Thyroid gland (tissue), 4 donors: ENCODE measurements at places on chromosomes 7 and 10.
A peak's percentile ranks its signal among the peaks of the same experiment; 100 is the strongest.

DNA sequence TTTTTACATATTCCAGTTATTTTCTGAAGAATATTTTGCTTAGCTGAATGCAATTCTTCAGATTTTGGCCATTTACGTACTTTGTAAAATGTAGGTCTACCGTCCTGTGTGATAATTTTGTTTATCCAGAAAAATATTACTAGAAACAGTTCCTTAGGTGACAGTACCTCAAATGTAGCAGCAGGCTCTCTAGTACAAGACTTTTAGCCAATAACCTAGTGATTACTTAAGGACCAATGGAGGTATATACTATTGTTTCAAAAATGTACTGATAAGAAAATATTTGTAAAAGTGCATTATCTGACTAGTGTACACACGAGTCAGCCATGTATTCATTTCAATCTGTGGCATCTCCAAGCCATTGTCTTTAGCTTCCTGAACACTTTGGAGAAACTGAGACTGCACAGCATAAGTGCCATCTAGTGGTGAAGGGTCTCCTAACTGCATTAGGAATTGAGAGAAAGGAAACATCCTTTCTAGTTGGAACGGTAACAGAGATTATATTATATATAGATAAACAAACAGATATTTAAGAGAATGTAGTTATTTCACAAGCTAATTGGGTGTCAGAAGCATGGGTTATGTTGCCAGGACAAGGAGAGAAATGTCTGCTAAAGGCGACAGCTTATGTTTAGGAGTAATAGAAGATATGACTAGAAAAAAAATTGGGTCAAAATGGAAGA, 23.7 kb downstream of the RTKN2 start:
- DNase-seq: peak; percentile 7

GRCh38 chr7:111274857-111275256, 183.9 kb downstream of the LRRN3 start:
- DNase-seq: no peak

- no peak for DNase-seq
These were observed 1138.5 kb upstream of the PHF14 start for GRCh38 chr7:9835199-9835598.

GRCh38 chr10:7042000-7042399, 368.8 kb downstream of the SFMBT2 start:
- DNase-seq: no peak

DNA sequence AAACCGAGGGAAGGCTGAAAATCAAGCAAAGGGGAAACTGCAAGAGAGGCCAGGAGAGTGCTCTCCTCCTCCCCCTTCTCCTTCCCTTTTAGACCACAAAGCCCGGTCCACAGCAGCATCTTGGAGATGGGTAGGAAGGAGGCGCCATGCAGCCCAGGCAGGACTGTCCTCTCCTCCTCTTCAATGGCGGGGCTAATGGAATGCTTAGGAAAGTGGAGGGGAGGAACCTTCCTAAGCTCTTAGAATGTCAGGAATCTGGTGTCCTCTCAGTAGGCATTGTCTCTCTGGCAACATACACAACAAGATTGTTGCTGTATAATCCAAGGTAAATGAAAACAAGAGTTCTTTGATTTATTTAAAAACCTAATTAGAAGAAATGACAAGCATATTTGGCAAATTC, 185.1 kb downstream of the DGKI start:
- no peak for DNase-seq

GRCh38 chr7:93728292-93728691, 153.8 kb upstream of the CALCR start:
- DNase-seq: no peak

- no peak for DNase-seq
These were observed 19.7 kb upstream of the NKX2-3 start for GRCh38 chr10:99513061-99513460.

- DNase-seq: no peak
These were observed 319.2 kb upstream of the COBL start for GRCh38 chr7:51635775-51636174.

GRCh38 chr7:78412216-78412858, 613.8 kb downstream of the PHTF2 start:
- no peak for DNase-seq

DNA sequence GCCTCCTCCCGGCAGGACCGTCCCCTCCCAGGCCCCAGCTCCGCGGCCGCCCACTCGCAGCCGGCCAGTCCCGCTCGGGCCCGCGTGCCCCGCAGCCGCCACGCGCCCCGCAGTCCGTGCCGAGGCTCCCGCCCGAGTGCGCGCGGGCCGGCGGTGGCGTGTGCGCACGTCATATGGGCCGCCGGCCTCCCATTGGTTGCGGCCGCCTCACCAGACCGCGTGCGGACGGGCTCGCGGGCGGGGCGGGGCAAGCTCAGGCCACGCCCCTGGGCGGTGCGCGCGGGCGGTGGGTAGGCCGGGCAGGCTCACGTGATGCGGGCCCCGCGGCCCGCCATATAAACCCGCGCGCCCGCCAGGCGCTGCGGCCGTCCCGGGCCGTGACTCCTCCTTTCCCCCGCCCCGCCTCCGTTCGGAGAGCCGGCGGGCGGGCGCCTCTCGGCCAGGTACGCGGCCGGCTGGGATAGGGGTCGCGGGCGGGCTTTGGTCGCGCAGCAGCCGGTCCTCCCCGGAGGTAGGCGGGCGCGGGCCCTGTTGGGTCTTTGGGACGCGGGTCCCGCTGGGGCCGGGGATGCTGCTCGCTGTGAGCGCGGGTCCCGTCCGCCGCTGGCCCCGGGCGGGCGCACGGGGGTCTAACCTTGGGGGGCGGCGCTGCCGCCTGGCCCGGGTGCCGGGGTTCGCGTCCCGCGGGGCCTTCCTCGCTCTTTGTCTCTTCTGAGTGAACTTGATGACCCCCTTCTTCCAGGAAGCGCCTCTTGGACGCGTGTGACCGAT, at the start of gene INSIG1:
Gene INSIG1, plus strand, starts transcription at position 362 of the 771 bp plus-strand sequence. Its CDS starts 408 bp downstream, at position 770.
- peak; percentile 90 for DNase-seq

DNA sequence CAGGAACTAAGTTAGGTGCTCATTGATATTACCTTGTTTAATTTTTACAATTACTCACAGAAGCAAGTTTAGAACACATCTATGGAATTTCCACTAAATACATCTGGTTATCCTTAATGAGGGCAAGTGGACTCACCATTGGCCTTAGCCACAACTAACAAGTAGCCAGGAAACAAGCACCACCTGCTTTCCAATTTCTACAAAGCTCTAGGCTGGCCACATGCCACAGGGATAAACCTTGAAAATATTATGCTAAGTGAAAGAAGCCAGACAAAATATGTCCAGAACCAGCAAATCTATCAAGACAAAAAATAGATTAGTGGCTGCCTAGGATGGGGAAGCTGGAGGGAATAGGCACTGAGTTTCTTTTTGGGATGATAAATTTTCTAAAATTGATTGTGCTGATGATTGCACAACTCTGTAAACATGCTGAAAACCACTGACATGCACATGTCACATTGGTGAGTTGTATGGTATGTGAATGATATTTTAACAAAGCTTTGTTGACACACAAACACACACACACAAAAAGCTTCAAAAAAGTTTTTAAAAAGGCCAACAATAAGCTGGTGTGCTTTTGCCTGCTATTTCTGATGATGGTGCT, 179.4 kb downstream of the CPEB3 start:
- DNase-seq: no peak

DNA sequence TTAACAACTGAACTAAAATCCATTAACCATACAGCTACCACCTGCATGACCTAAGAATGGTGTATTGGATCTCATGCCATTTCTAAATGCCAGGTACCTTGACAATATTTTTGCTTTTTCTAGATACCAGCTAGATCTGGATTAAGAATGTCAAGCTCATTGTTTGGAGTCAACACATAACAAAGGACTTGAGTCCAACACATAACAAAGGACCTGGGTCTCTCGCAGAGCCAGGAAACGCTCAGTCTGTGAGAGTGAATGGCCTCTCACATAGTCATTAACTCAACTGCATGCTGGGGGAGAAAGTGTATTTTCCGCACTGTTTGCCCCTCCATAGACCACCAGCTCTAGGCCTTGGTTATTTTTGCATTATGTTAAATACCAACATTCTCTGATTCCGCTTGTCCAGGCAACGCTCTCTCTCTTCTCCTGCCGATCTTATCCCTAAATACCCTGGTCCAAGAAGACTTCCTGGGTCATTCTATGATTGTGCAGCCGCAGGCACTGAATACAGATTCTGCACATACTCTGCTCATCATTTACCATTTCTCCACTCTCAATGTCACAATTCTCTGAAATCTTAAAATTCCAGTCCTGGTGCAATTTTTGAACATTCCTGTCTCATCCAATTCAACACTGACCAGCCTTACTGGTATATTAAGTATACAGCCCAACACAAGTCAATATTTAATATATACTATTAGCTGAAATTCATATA, 31.2 kb downstream of the ITIH5 start:
- no peak for DNase-seq

DNA sequence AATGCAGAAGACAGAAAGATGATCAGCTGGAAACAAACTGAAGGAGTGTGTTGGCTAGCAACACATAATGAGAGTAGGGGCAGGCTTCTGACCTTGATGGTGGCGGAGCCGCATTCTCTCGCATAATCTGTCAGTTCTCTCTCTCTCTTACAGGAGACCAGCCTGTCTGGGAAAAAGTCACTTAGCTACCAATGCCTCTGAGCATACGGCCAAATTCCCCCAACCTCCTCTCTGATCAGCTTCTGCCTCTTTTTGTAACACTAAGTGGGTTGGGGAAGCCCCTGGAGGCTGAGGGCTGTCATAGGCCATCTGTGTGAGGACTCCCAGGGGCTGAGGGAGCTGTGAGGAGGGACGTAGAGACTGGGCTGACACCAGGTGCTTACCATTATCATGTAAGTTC, 104.6 kb downstream of the HIPK2 start:
- no peak for DNase-seq

GRCh38 chr10:124127965-124128810, 34.8 kb upstream of the CHST15 start:
- no peak for DNase-seq

- no peak for DNase-seq
These were observed 37.8 kb downstream of the STEAP4 start for GRCh38 chr7:88268858-88269257.

DNA sequence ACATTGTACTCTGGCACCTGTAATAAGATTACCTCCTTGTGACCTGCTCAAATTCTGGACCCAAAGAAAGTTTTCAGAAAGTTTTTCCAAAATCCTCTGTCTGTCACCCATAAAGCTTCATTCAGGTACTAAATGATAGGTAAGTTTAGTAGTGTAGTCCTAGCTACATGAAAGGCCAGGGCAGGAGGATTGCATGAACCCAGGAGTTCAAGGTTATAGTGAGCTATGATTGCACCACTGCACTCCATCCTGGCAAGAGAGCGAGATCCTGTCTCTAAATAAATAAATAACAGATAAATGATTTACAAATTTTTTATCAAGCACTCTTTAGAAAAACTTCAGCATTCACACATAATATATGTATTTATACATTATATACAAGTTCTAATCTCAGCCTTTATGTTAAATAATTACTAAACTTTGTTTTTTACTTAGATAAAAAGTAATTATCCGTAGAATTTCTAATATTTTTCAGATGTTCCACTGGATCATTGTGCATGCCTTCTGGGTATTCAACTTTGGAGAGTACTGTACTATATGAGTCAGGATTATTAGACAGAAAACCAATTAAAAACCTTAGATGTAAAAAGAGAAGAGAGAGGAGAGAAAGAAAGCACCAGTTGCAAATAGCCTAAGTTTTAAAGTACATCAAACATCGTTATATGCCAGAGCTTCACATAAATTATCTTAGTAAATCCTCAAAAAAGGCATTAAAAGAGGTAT, 363.0 kb downstream of the LRRTM3 start:
- DNase-seq: no peak

GRCh38 chr10:59362959-59363381, 621 bp upstream of the FAM13C start:
- peak; percentile 75 for DNase-seq

DNA sequence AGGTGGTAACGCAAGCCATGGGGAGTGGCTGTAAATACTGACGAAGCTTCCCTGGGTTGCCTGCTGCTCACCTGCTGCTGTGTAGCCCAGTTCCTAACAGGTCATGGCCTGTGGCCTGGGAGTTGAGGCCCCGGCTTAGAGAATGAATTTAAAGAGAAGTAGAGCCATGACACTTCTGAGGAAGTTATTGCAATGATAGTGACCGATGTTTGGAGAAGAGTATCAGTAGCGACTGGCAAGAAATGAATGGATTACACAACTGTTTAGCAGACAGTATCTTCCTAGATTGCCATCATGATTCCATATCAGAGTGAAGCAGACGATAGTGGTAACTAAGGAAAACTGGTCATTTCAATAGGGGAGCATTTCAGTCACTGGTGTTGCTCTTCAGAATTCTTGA, 249.6 kb downstream of the PLXDC2 start:
- DNase-seq: no peak

- DNase-seq: no peak
These were observed 18.9 kb upstream of the SEPTIN7 start for GRCh38 chr7:35781767-35782515.

DNA sequence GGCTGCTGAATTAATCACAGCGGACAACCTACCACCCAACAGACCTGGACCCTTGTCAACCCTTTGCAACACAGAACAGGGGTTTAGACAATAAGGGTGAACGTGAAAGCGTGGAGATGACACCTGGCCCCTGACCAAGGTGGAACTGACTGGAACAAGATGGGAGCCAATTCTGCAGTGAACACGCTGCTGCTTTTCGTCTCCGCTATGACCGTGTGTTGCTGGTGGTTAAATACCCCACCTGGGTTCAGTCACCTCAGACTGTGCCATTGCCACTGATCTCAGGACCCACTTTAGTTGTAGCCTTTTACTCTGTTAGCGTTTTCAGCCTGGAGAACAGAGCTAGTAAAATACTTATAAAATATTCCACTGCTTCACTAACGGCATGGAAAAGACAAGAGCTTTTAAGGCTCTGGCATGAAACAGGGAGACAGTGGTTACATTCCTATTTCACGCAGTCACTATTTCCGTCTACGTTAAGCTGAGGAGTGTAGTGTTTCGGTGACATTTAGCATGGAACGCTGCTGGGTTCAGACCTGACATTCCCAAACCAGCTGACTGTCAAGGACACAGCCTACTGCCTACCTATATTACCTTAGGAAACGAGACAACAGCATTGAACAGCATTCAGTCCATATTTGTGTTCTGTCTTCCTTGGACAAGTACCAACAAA, 119.5 kb upstream of the PRSS1 start:
- DNase-seq: no peak

GRCh38 chr10:97307441-97307840, 11.6 kb upstream of the FRAT1 start:
- DNase-seq: no peak

DNA sequence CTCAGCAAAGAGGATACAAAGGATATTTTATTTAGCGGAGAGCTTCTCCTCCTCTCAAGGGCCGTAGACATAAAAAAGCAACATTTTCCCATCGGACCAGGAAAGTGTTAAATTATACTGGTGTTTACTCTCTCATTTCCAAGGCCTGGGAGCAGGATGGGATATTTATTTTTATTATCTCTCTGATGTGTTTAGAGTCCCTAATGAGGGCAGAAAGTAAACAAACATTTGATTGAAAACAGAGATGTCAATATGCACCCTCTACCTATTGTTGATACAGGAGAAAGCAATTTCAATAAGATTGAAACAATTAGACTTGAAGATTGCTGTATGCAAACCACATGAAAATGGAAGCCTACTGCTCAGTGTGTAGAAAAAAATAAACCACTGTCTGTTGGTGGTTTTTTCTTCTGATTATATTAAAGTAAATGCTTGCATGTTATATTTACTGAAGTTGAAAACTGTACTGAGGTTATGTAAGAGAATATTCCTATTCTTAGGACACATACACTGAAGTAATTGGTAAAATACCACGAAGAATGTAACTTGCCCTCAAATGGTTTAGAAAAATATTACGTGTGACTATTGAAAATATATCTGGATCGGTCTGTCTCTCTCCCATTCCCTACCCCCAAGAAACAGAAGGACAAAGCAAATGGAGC, 59.3 kb downstream of the ATXN7L1 start:
- no peak for DNase-seq

GRCh38 chr7:22884911-22885788, 62.5 kb upstream of the TOMM7 start:
- DNase-seq: no peak
